GM03348 (cell line): ENCODE measurements at places on chromosomes 5 and 9.
A peak's percentile ranks its signal among the peaks of the same experiment; 100 is the strongest.

DNA sequence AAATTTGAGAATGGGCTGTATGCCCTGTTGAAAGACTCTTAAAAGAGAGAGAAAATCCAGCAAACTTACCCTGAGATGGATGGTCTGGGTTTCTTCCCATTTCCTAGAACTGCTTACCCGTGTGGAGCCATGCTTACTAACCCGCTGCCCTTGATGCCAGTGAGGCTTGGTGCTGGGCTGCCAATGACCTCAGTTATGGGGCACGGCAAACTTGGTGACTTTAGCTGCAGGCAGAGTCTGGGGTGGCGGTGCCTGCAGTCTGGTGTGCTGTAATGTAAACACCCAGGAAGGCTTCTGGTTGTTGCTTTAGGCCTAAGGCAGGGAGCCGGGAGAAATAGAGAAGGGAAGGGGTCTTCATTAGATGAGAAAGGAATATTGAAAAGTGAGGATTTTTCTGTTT lies 7.3 kb upstream of the TENT4A start:
- no peak for DNase-seq

DNA sequence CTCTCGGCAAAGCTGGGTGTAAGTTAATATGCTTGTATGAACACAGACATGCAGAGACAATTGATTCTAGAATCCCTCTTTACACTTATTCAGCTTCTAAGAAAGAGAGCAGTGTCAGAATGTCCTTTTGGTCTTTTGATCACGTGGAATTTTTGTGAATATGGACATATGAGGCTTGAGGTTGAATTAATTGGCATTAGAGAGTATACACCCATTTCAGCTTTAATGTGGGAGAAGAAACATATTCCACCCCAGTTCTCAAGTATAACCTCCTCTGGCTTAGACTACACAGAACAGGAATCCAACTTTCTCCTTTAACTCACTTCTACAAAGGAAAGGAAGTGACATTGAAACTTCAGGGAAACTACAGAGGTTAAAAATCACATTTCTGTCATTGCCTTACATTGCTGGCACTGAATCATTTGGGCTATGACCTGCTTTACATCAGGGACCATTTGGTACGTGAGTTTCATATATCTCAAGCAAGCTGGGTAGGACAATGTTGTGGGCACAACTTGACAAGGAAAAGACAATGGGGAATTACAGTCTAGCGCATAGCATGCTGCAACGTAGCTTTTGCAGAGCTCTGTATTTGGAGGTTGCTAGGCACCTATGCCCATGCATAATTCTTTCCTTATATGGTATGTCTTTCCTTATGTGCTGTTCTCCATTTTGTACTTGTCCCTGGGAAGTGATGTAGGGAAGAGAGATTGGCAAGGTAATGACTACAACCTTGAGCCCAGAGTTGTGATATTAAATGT lies 19.5 kb downstream of the DAB2 start:
- DNase-seq, result no peak

- DNase-seq, result no peak
Measured at GRCh38 chr5:21823588-21823987, 1029.6 kb downstream of the CDH12 start.

GRCh38 chr9:36937951-36938350 lies 96.1 kb downstream of the PAX5 start:
- DNase-seq, result no peak

- DNase-seq, result no peak
Measured at GRCh38 chr5:109878887-109879286, 189.2 kb downstream of the MAN2A1 start.

GRCh38 chr9:106577121-106577520 lies 285.8 kb upstream of the ZNF462 start:
- no peak for DNase-seq

DNA sequence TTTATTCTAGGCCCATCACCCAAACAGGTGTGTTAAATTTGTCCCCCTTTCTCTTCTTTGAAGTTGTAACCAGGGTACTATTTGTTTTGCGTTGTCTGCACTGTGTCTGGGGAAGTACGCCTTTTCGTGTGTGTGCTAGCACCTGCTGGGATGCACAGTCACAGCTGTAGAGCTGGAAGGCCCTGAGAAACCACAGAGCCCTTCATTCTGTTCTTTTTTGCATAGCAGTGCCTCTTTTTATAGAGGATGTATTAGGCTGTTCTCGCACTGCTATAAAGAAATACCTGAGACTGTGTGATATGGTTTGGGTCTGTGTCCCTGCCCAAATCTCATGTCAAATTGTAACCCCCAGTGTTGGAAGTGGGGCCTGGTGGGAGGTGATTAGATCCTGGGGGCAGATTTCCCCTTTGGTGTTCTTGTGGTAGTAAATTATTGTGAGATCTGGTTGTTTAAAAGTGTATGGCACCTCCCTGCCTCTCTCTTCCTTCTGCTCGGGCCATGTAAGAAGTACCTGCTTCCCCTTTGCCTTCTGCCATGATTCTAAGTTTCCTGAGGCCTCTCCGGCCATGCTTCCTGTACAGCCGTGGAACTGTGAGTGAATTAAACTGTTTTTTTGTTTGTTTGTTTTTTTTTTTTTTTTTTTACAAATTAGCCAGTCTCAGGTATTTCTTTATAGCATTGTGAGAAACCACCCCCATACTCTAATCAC lies 14.0 kb downstream of the SEC61B start:
- no peak for DNase-seq

- no peak for DNase-seq
Measured at GRCh38 chr9:28970241-28970654, 1397.0 kb upstream of the C9orf72 start.

DNA sequence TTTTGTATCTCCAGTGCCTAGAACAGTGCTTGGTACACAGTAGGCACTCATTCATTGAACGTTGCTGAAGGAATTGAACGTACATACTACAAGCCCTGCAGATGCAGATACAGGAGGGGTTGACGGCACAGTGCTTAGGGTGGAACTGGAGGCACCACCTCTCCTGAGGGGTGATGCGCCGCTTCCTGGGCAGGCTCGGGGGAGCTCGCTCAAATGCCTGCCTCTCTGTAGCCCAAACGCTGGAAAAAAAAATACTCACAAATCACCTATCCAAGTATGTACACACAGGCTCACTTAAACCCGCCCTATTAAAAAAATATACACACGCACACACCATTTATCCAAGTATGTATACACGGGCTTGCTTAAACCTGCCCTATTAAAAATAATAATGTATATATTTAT lies 536 bp upstream of the COMMD10 start:
- peak; percentile 69 for DNase-seq

DNA sequence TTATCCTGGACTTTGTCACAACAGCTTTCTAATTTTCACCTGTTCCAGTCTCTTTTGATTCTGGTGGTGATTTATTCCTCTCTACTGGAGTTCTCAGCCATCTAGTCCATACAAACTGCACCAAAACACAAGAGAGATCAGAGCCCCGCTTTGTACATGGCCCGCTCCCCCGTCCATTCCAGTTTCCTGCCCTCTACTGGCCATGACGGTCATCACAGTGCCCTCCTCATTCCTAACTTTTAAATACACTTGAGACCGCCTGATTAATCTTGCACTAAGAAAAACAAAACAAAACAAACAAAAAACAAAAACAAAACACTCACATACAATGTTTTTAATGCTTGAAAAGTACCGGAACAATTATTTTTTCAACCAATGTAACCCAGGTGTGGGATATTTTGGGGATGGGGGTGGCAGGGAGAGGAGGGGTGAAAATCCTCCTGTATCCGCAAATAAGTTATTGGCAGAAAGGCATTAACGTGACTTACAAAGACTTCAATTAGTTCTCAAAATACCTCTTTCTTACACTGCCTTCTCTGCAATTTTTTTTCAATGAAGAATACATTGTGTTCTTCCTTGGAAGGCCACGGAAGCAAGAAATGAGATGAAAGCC lies 84.8 kb upstream of the PAM start:
- DNase-seq, result peak; percentile 56

DNA sequence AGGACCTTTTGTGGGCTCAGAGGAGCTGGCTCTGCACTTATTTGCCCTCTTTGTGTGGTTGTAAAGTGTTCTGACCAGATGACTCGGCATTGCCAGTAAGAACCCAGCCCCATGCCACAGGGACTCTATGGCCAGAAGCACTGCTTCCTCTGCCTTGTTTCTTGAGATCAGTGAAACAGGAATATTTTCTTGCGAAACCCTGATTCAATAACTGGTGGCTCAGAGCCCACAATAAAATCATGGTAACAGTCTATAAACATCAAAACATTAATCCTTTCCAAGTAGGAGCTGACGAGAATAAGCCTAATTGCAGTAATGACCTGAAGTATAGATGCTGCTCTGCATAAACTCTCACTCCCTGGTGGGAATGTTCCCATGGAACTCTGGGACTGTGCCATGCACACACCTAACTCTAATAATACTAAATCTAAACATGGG lies 344.3 kb downstream of the ZNF608 start:
- DNase-seq, result no peak

DNA sequence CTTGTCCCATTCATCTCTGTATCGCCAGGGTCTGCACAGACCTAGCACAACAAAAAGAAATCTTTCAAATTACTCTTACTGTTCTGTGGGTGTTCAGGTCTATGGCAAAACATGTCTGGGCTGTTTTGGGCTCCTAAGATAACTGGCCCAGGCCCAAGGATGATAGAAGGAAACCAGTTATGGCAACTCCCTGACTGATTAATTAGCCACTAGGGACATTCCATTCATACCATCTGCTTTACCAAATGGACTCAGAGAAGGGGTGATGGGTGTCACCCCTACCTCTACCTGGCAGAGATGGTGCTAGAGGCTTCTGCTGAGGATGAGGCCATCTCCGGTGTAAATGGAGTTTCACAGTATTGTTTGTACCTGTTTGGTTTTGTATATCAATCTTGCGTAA lies 1.9 kb downstream of the SLC31A2 start:
- peak; percentile 62 for DNase-seq

- no peak for DNase-seq
Measured at GRCh38 chr5:179331591-179332375, 13.5 kb downstream of the ADAMTS2 start.

GRCh38 chr5:23484096-23484495 lies 23.3 kb upstream of the PRDM9 start:
- DNase-seq, result no peak

GRCh38 chr5:130135506-130135905 lies 231.2 kb downstream of the CHSY3 start:
- DNase-seq, result peak; percentile 60

- peak; percentile 53 for DNase-seq
Measured at GRCh38 chr5:106415541-106415940, 1255.2 kb downstream of the EFNA5 start.

DNA sequence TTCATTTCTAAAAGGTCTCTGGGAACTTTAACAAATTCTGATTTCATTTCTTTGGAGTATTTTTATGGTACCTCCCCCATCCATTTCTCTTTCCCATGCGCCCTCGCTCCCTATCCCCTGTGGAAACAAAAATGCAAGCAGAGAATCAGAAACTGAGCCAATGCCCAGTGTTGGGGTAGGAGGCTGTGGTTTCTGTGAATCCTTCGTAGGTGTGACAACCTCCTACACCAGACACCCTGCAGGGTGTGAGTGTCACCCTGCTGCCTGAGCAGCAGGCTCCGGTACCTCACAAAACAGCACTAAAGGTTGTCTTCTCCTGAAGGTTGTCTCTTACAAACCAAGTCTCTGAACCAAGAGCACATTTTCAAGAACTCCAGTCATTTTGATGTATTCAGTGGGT lies 103.8 kb upstream of the CTSL start:
- no peak for DNase-seq

DNA sequence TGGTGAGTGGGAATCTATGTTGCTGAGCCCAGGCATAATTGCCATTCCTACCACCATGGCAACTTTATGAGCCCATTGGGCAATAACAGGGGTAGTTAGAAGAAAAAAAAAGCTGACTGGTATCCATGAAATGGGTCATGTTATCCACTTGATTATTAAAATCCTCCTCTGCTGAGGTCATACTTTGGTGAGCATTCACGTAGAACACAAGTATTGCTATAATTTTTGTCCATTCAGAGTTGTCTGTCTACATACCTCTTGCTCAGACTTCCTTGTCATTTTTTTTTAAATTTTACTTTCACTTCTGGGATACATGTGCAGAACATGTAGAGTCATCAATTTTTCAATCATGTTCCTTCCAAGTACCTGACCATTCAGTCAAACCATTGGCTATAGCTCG lies 780.8 kb upstream of the ARRDC3 start:
- DNase-seq, result no peak

DNA sequence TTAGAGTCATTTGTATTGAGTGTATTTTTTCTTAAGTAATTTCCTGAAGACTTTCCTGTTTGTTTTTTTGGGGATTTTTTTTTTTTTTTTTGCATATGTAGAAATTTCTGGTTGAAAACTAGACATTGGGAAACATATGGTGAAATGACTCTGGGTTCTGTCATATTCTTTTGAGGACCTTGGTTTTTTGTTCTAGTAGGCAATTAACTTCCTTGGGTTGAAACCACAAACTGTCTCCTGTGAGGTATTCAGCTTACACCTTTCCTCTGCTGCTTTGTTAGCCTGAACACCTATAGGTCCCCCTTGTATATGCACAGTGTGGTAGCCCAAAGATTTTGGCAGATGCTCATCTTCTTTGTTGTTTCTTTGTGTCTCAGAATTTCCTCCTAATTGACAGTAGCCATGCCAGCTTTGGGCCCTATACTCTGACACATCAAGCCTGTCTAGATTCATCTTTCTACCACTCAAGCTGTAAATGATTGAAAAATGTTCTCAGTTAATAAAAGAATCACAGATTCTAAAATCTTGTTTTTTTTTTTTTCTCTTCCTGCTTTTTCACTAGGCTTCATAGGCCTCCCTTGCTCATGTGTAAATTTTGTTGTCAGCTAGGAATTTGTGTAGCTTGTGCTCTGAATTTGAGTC lies 140.6 kb downstream of the COMMD10 start:
- no peak for DNase-seq

DNA sequence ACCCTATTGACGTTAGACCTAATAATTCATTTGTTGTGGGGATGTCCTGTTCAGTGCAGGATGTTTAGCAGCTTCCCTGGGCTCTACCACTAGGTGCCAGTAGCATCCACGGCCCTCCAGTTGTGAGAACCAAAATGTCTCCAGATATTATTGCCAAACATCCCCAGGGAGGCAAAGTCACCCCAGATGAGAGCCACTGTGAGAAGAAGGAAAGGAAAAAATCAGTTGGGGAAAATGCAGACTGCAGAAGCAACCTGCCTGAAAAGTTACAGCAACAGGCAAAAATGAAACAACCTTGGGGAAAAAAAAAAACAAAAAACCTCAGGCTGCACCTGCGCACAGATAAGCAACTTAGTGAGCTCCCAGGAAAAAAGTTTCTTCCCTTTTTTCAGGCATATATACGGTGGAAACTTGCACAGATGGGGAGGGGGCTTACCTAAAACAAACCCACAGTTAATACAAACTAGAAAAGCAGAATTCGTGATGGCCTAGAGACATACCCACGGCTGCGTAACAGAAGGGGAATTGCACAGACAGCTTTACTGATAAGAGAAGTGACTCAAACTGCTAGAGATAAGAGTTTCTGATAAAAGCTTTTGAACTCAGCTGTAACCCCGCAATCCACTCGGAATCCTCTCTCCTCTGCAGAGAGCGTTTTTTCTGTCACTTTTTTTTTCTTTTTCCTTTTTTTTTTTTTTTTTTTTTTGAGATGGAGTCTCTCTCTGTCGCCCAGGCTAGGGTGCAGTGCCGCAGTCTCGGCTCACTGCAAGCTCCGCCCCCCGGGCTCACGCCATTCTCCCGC lies 29.8 kb upstream of the FBP1 start:
- peak; percentile 83 for DNase-seq

DNA sequence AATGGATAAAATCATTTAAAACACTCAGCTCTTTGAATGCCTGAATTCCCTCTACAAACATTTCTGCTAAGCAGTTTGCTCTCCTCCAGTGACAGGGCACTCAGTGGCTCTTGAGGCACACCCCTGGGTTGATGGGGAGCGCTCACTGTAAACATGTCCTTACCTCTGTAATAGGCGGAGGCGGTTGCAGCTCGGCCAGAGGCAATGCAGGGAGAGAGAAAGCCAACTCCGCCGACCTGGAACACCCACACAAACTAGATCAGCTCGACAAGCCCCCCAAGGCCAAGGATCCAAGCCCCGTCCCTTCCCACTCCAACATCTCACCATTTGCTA lies 329 bp downstream of the CDC23 start:
- peak; percentile 19 for DNase-seq
